Retina (tissue), 1 donor: ENCODE measurements at places on chromosomes 6 and 20.

- no peak for DNase-seq
Observed at GRCh38 chr6:41187924-41188886, 12.7 kb downstream of the TREML2 start.

DNA sequence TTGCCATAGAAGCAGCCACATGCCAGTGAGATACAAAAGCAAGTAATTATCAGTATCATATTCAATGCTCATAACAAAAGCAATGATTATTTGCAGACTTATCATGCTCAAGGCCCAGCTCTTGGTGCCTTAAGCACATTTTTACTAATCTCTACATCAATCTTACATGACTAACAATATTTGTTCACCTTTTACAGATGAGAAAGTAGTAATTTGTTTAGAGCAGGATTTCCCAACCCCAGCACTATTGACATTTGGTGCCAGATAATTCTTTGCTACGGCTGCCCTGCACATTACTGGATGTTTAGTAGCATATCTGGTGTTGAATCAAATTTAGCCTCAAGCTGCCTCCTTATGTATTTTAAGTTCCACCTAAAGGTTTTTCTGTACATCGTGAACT, 19.0 kb upstream of the DOK5 start:
- DNase-seq, result no peak

DNA sequence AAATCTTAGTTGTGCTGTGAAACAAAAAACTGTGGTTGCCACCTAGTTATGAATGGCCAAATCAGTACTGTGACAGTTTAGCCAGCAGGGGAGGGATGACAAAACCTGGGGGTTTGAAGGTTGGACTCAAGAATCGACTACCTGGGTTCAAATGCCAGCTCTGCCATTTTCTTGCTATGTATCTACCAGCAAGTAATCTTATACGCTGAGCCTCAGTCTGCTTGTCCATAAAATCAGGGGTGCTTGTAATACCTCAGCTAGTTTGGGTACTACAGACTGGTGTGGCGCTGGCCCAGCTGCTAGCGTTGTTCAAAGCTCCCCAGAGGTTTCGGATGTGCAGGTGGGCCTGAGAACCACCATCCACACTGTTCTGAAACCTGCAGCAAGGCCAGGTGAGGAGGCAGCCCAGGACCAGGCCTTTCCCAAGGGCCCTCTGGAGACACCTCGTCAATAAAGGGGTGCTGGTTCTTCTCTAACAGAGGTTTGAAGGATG, 40.4 kb downstream of the TRAM2 start:
- no peak for DNase-seq

DNA sequence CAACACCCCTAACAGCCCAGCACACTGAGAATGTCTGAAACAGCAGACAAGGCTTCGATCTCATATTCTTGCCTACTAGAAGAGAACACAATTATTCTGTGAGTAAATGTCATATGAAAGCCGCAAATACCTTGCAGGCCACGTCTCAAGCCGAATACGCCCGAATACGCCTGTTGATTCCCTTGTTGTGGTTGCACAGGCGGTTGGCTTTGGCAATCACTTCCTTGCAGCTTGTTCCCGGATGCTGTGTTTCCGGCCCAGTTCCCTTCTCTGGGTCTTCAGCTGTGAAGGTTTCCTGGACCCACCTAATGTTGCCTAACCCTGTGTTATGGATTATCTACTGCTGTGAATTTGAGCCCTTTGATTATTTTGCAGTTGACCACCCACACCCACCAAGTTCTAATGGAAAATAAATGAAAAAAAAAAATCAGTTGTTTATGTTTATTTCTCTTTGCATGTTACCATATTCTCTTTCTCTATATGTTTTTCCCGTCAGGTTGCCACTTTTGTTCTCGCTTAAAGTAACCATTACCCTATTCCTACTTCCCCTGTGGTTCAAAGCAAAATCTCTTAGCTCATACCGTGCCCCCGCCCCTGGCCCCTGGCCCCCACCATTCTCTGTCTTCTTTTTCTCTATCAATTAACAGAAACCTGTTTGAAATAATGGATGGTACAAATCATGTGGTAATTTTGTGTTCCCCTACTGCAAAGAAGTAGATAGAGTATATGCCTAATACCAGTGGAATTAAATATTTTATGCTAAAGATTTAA, 172.4 kb downstream of the ADGB start:
- no peak for DNase-seq

DNA sequence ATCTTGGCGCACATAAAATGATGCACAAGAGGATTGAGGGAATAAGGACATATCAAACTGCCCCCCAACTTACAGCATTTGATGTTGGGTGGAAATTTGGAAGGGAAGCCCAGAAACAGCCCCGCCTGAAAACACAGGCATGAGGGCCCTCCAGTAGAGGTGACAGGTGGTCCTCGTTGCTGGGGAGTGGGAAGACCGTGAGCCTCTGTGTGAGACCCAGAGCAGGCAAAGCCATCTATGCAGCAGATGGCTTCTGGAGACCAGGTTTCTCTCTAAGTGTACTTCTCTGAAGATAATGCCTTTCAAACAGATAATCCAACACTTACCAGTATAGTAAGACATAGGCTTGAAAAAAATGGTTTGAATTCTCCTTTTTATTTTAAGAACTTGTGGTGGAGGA, 132.2 kb upstream of the INSM1 start:
- DNase-seq, result no peak

- DNase-seq, result no peak
Observed at GRCh38 chr20:35947907-35948306, 6.4 kb downstream of the SCAND1 start.

DNA sequence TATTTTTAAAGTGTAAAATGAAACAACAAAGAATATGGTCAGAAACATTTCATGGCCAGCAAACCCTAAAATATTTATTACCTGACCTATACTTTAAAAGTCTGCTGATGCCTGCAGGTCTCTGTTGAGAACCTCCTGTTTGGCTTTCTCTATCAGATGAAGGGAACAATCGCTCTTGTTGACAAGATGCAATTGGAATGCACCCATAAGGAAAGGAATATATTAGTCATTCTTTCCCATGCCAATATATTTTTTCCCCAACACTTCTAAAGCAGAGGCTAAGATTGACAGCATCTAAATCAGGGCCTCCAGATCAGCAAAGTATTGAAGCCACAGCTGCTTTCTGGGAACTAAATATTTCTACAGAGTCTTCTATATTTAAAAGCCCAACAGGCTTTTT, 897.8 kb downstream of the EPHA7 start:
- DNase-seq, result no peak
